AG10803 (cell line): ENCODE measurements at places on chromosomes 6 and 20.

- no peak for DNase-seq
Measured at GRCh38 chr20:17314264-17314663, 87.4 kb downstream of the PCSK2 start.

DNA sequence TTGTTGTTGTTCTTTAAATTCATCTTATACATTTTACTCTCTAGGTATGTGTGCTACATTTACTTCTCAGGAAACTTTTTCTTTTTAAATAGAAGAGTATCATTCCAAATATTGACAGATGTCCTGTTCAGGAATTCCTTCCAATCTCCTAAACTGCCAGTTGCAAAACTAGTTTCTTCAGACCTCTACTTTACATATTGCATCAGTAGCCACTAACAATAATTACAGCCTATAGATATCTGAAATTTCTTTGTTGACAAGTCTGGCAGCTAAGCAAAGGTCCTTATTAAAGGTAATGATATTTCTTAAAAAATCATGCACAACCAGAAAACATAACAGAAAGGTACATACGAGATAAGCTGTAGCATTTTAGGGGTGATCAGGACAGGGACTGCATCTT is 4.5 kb downstream of the ECHDC1 start:
- DNase-seq = no peak

- DNase-seq = no peak
Measured at GRCh38 chr6:110558575-110558974, 82.2 kb upstream of the SLC22A16 start.

GRCh38 chr6:29892696-29893095 is 49.6 kb upstream of the HLA-A start:
- DNase-seq = peak; percentile 3

DNA sequence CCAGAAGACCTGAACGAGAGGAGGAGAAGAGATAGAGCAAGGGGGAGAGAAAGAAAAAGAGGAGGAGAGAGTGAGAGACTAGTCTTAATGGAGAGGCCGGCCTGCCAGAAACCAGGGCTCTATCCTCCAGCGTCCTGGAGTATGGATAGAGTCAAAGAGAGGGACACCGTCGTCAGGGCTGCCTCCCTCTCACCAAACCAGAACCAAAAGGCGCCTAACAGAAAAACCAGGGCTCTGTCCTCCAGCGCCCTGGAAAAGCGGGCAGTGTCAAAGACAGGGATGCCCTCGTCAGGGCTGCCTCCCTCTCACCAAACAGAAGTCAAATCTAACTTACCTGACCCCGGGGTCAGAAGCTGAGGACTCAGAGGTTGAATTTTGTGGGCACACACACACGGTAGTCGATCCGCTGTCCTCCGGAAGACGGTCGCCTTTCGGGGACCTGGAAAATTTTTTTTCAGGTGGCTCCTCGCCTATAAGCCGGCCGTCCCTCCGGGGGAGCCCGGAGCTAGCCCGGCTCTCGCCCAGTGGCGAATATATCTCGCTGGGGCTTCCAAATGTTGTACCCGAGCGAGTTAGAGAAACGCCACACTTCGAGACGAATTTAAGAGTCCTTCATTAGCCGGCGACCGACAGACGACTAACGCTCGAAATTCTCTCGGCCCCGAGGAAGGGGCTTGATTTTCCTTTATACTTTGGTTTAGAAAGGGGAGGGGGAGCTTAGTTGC is 148.2 kb downstream of the TRIM27 start:
- no peak for DNase-seq

DNA sequence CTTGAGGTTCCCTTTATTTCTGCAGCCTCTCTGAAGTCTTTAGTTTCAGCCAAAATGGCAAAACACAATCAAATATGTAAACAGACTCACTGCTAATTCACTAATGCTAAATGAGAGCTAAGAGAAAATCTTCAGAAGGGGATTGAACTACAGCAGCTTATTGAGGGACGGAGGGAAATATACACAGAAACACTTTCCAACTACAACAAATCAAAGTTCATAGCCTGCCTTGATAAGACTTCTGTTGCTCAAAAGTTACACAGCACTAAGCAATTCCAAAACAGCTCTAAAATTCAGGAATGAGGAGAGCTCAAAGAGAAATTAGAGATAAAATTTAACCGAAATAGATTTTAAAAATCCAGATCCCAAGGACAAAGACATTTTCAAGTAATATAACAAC is 1.7 kb downstream of the TCP11 start:
- DNase-seq = no peak

GRCh38 chr6:47161176-47161687 is 119.1 kb upstream of the ADGRF1 start:
- peak; percentile 72 for DNase-seq

- no peak for DNase-seq
Measured at GRCh38 chr6:10416863-10417641, 2.2 kb upstream of the TFAP2A start.

- DNase-seq = peak; percentile 33
Measured at GRCh38 chr20:17771206-17772004, 71.6 kb downstream of the BANF2 start.

DNA sequence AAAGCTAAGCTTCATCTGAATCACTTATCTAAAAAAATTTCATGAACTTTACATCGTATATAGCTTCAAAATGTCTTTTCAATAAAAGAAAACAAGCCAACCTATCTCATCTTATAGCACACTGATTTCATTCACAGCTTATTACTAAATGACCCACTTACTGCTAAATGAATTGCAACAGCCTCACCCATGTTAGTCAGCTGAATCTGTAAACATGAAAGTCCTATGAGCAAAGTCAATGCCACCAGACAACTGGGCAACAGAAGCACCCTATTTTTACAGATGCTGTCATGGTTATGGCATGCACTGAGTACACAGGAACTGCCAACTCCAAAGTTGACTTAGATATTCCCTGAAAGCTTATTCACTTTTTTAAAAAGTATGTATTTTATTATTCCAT is 41.2 kb upstream of the DST start:
- DNase-seq = peak; percentile 94

GRCh38 chr20:63544958-63545516 is 2.5 kb downstream of the SRMS start:
- no peak for DNase-seq

DNA sequence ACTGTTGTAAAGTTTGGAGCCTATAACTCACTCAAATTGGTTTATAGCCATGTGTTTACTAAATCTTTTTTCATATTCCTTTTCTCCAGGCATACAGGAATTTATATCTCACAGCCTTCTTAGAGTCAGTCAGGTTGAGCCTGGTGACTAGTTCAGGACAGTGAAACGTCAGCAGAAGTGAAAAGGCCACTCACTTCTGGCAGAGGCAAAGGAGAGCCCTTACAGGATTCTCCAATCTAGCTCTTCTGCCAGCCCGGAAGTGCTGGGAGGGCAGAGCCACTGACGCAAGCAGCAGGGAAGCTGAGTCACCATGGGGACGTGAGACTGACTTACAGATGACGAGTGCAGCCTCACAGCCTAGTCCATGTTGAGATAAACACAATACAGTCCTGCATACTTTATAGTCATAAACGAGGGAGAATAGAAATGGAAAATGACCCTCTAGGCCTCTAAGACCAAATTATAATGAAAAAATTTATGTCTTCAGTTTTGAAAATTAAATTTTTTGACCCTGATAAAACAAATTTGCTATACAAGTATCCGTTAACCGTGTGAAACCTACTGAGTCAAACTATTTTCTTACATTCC is 1.3 kb downstream of the PXT1 start:
- peak; percentile 98 for DNase-seq

GRCh38 chr6:94089941-94090340 is 670.6 kb upstream of the EPHA7 start:
- no peak for DNase-seq

DNA sequence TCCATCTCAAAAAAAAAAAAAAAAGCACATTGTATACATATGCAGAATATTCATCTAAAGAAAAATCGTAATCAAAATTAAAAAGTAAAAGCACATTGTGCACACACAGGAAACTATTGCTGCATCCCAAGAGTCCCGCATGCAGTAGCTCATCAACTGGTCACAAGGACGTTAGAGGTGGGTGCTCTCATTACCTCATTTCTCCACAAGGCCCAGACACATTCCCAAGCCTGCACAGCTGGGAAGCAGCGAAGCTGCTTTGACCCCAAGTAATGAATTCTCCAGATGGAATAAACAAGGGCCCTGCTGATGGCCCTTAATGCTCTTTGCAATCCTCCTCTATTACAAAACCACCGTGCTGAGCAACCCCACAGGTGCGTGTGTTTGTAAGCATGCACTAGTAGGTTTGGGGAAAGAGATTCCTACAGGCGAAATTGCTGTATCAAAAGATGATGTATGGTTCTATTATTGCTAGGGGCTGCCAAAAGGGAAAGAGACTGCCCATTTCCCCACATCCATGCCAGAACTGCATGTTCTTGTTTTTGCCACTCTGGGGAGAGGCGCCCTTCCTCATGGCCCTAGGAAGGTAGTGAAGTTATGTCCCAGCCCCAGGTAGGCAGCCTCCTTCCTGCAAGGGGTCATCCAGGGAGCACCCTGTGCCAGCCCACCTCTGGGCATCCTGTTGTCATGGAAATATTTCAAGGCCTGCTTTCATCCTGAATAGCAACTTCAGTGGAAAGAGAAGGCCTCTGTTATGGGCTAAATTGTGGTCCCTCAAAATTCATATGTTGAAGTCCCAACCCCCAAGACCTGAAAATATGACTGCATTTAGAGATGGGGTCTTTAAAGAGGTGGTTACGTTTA is 34.6 kb upstream of the PTGIS start:
- no peak for DNase-seq

DNA sequence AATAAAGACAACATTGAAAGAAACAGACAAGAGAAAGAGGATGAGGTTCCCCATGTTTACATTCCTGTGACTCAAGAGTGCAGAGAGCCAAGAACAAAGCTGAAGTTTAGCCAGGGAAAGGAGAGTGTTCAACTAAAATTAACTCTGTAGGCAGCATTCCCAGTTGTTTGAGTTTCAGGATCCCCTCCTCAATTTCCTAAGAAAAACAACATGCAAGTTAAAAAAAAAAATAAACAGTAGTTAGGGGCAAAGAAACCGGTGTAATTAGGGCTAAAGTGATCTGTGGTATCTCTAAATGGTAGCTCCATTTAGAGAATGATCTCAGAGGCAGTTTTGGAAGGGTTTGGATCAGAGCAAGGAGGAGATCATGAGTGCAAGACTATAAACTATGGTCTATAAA is 30.9 kb upstream of the RAB23 start:
- peak; percentile 62 for DNase-seq

GRCh38 chr6:92399911-92400310 is 1019.4 kb downstream of the EPHA7 start:
- no peak for DNase-seq

GRCh38 chr6:30260036-30260504 is 46.9 kb upstream of the TRIM26 start:
- no peak for DNase-seq

- no peak for DNase-seq
Measured at GRCh38 chr6:15708231-15708630, 45.4 kb upstream of the DTNBP1 start.

DNA sequence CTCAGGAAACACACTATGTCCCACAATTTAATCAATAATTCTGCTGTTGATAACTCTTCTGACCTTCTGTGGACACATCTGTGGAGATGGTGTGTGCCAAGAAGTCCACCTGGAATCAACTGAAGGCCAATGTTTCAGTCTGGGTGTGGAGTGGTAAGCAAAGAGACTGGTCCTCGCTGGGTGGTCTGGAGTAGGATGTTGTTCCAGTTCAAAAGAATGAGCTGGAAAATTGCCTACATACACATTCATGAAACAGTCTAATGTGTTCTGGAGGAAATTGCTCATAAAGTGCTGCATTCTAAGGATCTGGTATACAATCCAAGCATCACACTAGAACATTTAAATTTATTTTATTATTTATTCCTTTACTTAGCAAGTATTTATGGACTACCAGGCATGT is 33.9 kb upstream of the TBX18 start:
- no peak for DNase-seq

GRCh38 chr6:166381381-166381732 is 1.4 kb downstream of the MPC1 start:
- no peak for DNase-seq

DNA sequence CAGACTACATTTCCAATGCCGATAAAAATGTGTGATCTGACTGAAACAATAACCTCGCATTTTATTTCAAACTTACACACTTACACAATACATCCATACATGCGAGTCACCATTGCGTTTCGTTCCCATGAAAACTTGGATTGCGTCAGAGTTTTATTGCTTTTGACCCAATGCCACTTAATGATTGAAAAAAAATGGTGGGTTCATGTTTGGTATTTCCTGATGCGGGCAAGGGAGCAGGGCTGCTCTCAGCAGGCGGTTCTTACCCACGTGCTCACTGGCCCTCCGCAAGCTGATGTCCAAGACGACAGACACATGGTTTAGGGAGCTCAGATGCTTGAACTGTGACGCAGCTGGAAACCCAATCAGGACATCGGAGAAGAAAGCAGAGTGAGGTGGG is 281.0 kb upstream of the SULF2 start:
- DNase-seq = peak; percentile 89

GRCh38 chr6:136090929-136091328 is 159.2 kb downstream of the MTFR2 start:
- DNase-seq = peak; percentile 81

DNA sequence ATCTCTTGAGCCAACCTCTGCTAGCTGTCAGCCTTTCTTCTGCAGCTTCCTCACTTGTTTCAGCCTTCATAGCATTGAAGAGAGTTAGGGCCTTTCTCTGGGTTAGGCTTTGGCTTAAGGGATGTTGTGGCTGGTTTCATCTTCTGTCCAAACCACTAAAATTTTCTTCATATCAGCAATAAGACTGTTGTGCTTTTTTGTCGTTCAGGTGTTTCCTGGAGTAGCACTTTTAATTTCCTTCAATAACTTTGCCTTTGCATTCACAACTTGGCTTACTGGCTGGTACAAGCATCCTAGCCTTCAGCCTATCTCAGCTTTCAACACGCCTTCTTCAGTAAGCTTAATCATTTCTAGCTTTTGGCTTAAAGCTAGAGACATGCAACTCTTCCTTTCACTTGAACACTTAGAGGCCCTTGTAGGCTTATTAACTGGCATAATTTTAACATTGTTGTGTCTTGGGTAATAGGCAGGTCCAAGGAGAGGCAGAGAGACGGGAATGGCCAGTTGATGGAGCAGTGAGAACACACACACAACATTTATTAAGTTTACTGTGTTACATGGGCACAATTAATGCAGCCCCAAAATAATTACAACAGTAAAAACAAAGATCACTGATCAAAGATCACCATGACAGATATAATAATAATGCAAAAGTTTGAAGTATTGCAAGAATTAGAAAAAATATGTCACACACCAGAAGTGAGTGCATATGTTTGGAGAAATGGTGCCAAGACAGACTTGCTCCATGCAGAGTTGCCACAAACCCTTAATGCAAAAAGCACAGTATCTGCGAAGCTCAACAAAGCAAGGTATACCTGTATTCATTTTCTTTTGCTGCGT is 98.6 kb downstream of the HIVEP1 start:
- DNase-seq = no peak

- DNase-seq = no peak
Measured at GRCh38 chr6:15408758-15409157, 162.9 kb downstream of the JARID2 start.

- DNase-seq = no peak
Measured at GRCh38 chr6:132959639-132960326, 145.4 kb downstream of the RPS12 start.

DNA sequence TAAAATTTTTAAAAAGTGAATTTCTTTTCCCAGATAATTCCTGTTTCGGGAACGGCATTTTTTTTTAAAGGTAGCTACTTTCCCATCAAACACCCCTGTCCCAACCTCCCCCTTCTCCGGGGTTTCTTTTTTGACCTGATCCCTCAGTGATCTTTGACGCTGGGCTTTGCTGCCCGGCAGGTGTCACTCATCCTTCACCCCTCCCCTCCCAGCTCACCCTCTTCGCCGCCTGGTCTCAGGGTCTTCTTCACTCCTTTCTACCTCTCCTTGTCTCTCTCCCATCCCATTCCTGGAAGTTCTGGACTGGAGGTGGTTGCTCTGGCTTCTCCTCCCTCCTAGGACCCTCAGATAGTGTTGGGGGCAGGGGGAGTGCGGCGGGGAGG is 329 bp upstream of the GPR6 start:
- DNase-seq = no peak
